ENCODE measurements at places on chromosomes 16 and 17.

DNA sequence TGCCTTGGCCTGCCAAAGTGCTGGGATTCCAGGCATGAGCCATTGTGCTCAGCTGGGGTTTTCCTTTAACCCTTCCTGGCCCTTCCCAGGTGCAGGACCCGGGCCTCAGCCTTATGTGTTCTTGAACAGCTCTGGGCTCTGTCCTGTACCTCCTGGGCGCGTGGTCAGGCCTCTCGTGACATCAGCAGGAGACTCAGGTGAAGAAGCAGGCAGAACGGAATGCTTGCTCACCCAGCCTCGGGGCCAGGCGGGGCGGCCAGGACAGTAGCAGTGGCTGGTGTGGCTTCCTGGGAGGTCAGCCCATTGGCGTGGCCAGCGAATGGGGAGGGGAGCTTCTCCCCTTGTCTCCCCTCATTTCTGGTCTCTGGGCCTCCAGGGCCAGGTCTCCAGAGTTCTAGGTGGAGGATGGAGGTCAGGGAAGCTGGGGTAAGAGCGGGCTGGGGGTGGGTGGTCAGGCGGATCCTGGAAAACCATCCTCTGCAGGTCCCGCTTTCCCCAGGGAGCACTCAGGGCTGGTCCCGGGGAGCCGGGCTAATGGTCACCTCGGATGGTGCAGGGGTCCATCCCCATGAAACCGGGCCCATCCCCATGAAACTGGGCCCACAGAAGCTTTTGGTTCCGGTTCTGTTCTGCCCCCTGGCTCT is 281.5 kb downstream of the SEC14L1 start:
- H3K4me1 ChIP-seq = peaks cover 58% of the 10 kb centered on the region
- H3K36me3 ChIP-seq = no peaks in the 10 kb centered on the region
- DNase-seq = no peak
- no peaks in the 10 kb centered on the region for H3K27me3 ChIP-seq
- H3K4me3 ChIP-seq = no peak overlapping the region

- peak; percentile 80 for DNase-seq
- H3K27ac ChIP-seq = no peak overlapping the region
- no peaks in the 10 kb centered on the region for H3K36me3 ChIP-seq
- peaks cover 4% of the 10 kb centered on the region for H3K4me1 ChIP-seq
- H3K4me3 ChIP-seq = no peak overlapping the region
Observed at GRCh38 chr17:73719588-73720071, 75.4 kb upstream of the SDK2 start.

DNA sequence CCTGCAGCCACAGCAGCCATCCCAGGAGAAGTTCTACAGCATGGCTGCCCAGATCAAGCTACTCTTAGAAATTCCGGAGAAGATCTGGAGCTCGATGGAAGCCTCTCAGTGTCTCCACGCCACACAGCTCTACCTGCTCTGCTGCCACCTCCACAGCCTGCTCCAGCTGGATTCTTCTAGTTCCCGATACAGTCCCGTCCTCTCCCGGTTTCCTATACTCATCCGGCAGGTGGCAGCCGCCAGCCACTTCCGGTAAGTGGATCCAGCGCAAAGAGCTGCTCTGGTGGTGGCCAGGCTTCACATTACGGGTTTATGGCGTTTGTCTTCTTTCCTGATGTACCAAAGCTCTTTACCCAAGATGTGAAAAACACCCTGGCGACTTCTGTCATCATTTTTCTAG is 3.6 kb downstream of the COG1 start:
- DNase-seq = peak; percentile 72
- peaks cover 8% of the 10 kb centered on the region for H3K4me1 ChIP-seq
- H3K4me3 ChIP-seq = no peak overlapping the region
- H3K27me3 ChIP-seq = no peaks in the 10 kb centered on the region
- peaks cover 43% of the 10 kb centered on the region for H3K36me3 ChIP-seq
- no peak overlapping the region for H3K27ac ChIP-seq

DNA sequence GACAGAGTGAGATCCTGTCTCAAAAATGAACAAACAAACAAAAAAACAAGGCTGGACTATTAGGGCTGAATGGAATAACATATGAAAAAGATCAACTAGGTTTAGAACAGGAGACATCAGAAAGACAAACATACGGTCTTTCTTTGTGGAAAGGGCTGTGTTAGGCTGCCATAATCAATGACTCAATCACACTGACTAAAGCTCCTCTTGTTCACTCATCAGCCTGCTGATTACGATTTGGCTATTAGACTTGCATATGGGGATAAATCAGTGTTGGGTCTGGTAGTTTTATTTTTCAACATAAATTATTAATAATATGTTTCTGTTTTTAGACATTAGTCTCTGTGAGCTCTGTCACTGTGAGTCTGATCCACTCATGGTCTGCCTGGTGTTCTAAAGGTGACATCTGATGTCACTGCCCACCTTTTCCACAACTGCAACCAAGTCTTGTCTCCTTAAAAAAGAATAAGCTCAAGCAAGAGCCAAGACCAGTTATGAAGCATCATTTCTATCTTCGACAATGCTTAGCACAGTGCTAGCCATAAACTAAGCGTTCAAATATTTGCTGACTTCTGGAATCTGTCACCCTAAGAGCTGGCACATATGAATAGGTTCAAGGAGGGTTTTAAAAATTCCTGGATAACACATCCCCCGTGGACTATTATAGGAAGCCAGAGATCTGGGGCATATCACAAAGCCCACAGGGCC is 10.2 kb downstream of the CFAP20 start:
- peaks cover 40% of the 10 kb centered on the region for H3K4me1 ChIP-seq
- H3K27ac ChIP-seq = peak overlapping the region; percentile 47
- H3K36me3 ChIP-seq = peaks cover 1% of the 10 kb centered on the region
- no peak for DNase-seq
- no peaks in the 10 kb centered on the region for H3K27me3 ChIP-seq

DNA sequence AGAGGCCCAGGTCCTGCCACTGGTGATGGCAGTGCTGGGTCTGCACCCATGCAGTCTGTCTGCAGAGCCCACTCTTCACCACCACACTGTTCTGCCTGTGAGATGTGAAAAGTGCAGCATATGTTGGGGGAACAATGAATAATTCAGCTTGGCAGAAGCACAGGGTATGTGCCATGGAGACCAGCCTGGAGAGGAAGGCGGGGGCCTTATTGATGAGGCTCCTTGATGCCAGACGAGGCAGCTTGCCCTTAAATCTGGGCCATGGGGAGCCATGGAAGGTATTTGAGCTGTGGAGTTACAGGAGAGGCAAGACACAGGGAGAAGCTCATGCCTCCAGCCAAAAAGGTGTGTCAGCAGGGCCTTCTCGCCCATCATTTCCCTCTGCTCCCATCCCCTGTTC is 124.7 kb downstream of the C16orf78 start:
- H3K4me3 ChIP-seq = no peak overlapping the region
- no peak overlapping the region for H3K27ac ChIP-seq
- no peaks in the 10 kb centered on the region for H3K36me3 ChIP-seq

- no peak for DNase-seq
- H3K27ac ChIP-seq = no peak overlapping the region
- H3K4me1 ChIP-seq = peaks cover 3% of the 10 kb centered on the region
- H3K27me3 ChIP-seq = no peaks in the 10 kb centered on the region
- no peaks in the 10 kb centered on the region for H3K36me3 ChIP-seq
Observed at GRCh38 chr16:84823484-84823883, 3.7 kb downstream of the CRISPLD2 start.

DNA sequence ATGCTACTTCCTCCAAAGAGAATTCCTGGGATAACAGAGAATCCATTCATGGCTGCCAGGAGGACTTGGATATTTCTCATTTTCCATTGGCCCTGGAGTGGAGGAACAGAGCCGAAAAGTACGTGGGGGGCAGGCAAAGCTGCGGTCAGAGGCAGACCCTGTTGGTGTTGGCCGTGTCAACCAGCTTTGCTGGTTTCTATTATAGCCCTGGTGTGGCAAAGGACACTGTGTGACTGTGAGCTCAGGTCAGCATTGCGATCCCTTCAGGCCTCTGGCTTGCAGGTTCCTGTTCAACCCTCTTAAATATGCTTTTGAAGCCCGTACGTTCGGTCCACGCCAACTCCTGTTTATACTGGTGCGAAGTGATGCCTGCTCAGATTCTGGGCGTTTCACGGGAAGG is 596.2 kb downstream of the MAF start:
- no peak overlapping the region for H3K4me3 ChIP-seq
- no peaks in the 10 kb centered on the region for H3K36me3 ChIP-seq
- no peak overlapping the region for H3K27ac ChIP-seq
- H3K4me1 ChIP-seq = peaks cover 5% of the 10 kb centered on the region
- DNase-seq = no peak

DNA sequence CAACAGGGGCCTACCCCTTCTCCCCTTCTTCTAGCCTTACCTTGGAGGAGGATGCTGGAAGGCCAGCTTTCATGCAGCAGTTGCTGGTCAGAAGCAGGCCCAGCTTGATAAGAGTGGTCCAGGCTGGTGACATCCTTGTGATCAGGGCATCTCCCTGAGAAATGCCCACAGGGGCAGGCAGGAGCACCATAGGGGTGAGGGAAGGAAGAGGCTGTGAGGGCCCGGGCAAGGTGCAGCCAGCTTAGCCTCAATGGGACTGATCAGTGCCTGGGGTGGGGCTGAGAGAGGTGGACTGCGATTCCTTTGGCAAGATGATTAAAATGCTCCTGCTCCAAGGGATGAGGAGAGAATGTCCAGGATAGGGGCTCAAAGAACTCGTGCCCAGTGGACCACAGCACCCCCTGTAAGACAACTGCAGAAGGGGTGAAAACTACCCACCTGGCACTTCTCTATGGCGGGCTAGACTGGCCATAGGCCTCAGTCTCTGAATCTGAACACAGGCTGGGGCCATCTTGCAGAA is 9.5 kb upstream of the GALK1 start:
- no peaks in the 10 kb centered on the region for H3K27me3 ChIP-seq
- H3K4me1 ChIP-seq = peaks cover 17% of the 10 kb centered on the region
- H3K36me3 ChIP-seq = peaks cover 14% of the 10 kb centered on the region
- no peak for DNase-seq
- no peak overlapping the region for H3K4me3 ChIP-seq
- peak overlapping the region; percentile 15 for H3K27ac ChIP-seq

- no peaks in the 10 kb centered on the region for H3K27me3 ChIP-seq
- DNase-seq = no peak
- H3K4me1 ChIP-seq = peaks cover 6% of the 10 kb centered on the region
- no peaks in the 10 kb centered on the region for H3K36me3 ChIP-seq
Observed at GRCh38 chr17:69088643-69089200, 28.0 kb upstream of the ABCA9 start.

GRCh38 chr17:10728331-10728892 is 1.4 kb downstream of the TMEM220 start:
- peaks cover 15% of the 10 kb centered on the region for H3K36me3 ChIP-seq
- no peak for DNase-seq
- no peaks in the 10 kb centered on the region for H3K27me3 ChIP-seq
- H3K4me3 ChIP-seq = no peak overlapping the region
- no peaks in the 10 kb centered on the region for H3K4me1 ChIP-seq

- H3K36me3 ChIP-seq = peaks cover 4% of the 10 kb centered on the region
- H3K4me3 ChIP-seq = no peak overlapping the region
- DNase-seq = no peak
- no peak overlapping the region for H3K27ac ChIP-seq
- H3K4me1 ChIP-seq = peaks cover 15% of the 10 kb centered on the region
Observed at GRCh38 chr16:22070361-22071330, 21.7 kb upstream of the VWA3A start.

GRCh38 chr17:56173958-56174835 is 20.9 kb downstream of the ANKFN1 start:
- no peaks in the 10 kb centered on the region for H3K4me1 ChIP-seq
- no peak overlapping the region for H3K27ac ChIP-seq
- H3K36me3 ChIP-seq = no peaks in the 10 kb centered on the region
- DNase-seq = no peak

DNA sequence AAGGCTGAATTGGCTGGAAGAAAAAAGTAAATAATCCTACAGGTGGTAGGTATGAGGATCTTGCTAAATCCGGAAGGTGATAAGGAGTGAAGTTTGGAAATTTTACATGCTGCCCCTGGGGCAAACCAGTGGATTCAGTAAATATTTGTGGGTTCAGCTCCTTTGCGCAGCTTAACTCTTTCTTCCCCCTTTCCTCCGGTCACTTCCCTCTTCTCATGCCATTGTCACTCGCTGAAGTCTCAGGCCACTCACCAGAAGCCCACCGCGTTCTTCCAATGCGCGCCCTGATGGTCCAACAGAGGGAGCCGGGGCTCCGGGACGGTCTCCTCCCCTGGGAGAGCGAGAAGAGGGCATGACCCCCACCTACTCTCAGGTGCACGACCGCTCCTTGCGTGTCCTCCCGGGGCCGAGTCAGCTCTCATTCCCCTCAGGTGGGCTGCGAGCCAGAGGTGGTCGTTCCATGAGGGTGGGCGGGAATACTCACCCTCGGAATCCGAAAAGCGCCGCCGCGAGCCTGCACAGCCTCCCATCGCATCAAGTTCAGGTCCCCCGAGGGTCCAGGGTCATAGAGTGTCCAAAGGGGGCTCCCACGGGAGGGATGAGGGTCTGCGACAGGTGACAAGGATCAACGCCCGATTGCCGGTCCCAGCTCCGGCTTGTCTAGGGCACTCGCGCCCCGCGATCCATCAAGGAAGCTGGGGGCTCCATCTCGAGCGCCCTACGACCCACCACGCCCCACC is 474 bp downstream of the CLN3 start:
- H3K4me1 ChIP-seq = no peaks in the 10 kb centered on the region
- peak overlapping the region; percentile 97 for H3K4me3 ChIP-seq
- H3K36me3 ChIP-seq = no peaks in the 10 kb centered on the region

DNA sequence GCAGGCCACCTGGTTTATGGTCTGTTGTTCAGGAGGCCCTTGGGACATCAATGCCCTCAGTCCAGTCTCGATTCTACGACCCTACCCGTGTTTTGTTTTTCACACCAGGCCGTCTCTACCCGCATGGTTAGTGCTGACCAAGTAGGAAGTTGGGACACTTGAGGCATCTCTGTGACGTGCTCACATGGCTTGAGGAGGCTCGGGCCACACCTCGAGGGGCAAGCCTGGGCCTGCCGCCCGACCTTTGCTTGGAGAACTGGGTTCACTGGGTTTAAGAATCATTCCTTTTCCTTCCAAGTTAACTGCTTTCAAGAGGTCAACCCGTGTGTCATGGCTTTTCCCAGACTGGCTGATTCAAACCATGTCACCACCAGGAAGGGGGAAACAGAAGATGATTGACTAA is 86.8 kb downstream of the CMIP start:
- H3K27ac ChIP-seq = no peak overlapping the region
- H3K36me3 ChIP-seq = peaks cover 2% of the 10 kb centered on the region
- H3K4me1 ChIP-seq = peaks cover 3% of the 10 kb centered on the region
- no peak for DNase-seq
- no peaks in the 10 kb centered on the region for H3K27me3 ChIP-seq

DNA sequence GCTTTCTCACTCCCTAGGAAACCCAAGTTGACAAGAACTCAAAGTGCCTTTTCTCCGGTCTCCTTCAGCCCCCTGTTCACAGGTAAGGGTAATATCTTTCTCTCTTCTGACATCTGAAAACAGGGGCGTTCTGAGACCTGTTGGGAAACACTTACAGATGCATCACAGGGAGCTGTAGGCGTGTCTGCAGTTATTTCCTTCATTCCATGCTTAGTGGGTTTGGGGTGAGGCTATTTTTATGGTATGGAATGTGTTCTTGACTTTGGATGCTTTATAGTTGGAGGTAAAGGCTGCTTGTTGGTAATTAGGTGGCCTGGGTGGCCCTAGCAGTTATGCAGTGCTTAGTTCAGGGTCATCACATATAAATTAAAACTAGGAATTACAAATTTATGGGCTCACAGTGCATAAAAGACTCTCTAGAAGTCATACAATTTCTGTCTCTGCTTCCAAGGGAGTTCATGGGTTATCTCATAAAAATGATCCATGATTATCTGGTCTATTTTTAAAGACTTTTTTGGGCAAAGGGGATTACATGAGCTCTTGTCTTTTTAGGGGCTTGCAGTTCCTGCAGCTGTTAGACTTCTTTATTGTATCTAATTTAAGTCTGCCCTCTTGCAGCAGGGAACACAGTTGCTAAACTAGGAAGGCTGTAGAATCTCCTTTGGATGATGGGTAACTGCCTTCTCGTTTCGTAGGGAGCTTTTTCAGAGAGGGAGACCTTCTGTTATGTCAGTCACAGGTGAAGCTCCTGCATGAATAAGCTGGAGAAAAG is 10.2 kb downstream of the SOCS7 start:
- no peaks in the 10 kb centered on the region for H3K27me3 ChIP-seq
- H3K27ac ChIP-seq = no peak overlapping the region
- peaks cover 14% of the 10 kb centered on the region for H3K36me3 ChIP-seq
- no peaks in the 10 kb centered on the region for H3K4me1 ChIP-seq
- H3K4me3 ChIP-seq = no peak overlapping the region
